ENCODE measurements at places on chromosomes 7 and 10.

DNA sequence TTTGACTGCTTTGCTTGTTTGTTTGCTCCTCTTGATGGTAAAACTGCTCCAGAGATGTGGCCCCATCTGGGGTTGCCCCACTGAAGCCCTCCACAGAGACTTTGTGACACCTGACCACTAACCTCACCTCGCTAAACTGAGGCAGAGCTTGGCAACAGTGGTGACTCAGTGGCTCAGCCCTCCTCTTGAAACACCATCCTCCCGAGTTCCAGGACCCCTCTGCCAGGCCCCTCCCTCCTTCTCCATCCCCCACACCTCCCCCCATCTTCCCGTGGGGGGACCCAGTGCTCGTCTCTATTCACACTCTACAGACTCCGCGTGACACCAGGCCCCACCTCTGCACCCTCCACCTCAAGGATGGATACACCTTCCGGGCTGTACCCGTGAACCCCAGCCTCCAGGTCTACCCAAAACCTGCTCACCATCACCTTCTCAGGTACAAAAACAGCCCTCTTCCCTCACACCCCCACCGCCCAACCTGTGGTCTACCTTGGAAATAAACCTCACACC is 19.0 kb upstream of the RET start:
- DNase-seq: no peak

DNA sequence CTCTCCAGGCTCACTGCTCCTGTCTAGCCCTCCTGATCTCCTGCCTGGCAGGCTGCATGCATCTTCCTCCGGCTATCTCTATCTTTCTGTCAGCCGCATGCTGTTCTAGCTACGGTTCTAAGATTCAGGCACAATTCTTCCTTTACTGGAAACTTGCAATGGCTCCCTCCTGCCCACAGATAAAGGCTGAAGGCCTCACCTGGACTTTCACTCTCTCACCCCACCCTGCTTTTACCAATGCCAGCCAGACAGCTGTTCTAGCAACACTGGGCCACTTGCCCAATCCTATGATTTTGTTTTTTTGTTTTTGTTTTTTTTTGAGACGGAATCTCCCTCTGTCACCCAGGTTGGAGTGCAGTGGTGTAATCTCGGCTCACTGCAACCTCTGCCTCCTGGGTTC is 38.3 kb downstream of the BEND7 start:
- DNase-seq: no peak

DNA sequence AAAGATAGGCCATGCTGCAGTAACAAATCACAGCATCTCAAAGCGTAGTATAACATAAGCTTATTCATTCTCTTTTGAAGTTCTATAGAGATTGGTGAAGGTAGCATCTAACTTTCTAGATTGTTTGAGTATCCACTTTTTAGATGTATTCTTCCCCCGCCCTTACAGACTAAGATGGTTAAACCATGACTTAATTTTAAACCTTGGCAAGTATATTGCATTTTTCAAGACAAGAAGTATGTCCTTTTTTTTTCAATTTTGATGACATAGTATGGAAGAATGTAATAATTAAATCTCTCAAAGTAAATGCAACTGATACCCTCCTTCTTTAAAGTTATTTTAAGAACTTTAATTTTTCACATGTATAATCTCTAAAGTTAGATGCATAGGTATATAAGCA is 190.0 kb downstream of the KCND2 start:
- no peak for DNase-seq

DNA sequence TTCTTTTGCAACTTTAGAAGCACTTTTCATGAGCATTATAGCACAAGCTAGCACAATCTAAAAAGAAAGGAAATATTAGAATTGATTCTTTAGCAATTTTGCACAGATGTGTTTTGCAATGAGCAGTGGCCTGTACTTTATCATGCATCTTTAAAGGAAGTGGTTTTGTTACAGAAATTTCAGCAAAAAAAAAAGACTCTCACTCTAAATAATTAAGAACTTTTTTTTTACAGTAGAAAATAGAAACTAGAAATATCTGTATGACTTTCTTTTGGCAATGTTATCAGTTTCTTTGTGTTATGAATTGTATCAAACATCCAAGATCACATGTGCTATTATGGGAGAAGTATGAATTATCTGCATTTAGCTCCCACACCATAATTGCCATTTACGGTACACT is 195.7 kb upstream of the KLF6 start:
- DNase-seq: peak; percentile 64

- no peak for DNase-seq
Observed at GRCh38 chr7:7911369-7912123, 57.0 kb upstream of the GLCCI1 start.

DNA sequence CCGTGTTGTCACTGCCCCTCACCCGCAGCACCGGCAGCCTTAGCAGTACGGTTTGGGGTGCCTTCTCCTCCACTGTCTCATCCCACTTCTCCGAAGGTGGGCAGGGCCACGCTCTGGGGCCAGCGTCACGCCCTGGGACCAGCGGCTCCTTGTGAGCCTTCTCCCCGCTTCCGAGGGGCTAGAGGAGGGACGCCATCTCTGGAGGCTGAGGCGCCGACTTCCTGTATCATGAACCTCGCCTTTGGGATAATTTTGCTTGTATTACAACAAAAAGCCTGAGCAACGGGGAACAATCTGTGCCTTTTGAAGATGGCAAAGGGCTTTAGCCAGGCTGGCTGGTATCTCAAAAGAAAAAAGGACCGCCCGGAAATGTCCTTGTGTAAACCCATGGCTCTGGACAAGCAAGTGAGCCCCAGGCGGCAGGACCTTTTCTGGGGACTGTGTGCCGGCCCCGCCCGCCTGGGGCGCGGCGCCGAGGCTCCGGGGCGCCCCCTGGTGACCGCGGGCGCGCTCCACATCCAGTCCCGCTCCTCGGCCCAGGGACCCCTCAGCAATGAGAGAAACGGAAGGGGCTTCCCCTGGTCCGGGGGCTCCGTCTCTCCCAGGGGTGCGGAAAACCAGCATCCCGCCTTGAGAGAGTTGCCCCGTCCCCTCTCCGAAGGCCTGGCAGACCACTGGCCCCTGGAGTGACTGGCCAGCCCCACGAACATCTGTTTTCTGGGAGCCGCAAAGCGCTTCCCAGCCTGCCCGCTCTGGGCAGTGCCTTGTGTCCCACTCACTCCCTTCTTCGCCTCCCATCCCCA is 3.8 kb downstream of the DEPP1 start:
- DNase-seq: peak; percentile 53

DNA sequence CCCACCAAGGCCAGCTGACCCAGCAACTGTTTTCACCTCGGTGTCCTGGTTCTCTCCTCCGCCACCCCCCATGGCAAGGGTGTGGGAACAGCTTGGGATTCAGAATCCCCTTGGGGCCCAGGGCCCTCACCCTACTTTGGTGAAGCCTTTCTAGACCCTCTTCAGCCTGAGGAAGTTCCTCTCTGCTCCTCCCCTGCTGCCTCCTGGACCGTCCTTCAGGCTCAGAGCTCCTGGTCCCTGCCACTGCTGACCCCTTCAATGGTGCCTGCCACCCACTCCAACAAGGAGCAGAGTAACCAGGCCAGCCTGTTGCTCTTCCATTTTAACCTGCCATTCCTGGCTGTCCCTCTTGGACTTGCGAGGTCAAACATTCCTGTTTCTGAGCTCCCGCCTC is 72.0 kb upstream of the SMNDC1 start:
- DNase-seq: no peak

- no peak for DNase-seq
Observed at GRCh38 chr10:88721392-88721791, 15.3 kb downstream of the LIPK start.

DNA sequence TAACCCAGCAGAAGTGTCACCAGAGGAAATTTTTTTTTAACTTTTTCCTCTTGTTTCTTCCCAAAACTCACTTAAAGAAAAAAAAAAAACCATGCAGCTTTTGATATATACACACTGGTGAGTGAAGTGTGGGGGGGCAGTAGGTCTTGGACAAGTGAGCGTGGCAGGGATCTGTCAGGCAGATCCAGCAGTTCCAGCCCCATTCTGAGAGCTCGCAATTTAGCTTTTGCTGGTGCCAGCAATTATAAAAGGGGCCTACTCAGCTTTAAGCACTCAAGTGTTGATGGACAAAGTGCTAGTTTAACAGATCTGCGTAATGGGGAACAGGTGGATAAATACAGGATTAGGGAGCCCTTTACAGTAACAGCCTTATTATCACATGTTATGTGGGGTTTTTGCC is 619.2 kb upstream of the GALNT17 start:
- DNase-seq: no peak

DNA sequence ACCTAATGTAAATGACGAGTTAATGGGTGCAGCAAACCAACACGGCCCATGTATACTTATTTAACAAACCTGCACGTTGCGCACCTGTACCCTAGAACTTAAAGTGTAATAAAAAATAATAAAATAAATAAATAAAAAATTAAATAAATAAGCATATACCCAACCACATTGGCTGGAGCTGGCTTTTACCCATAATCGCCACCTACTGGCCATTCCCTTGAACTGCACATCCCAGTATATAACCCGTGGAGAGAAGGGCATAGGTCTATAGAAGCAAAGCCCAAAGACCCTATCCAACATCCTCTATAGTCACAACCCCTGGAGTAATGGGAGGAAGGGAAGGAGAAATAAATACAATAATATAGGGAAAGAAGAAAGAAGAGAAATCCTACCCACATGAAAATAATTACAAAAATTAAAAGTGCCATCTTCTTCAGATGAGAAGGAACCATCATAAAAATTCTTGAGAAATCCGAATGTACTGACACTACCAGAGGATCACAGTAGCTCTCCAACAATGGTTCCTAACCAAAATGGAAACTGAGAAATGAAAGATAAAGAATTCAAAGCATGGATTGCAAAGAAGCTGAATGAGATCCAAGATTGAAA is 65.6 kb downstream of the TWIST1 start:
- DNase-seq: peak; percentile 2

GRCh38 chr10:57338823-57339558 is 928.7 kb downstream of the IPMK start:
- no peak for DNase-seq

- no peak for DNase-seq
Observed at GRCh38 chr10:118171861-118172260, 125.1 kb upstream of the RAB11FIP2 start.

GRCh38 chr10:6208799-6209235 is 6.1 kb downstream of the PFKFB3 start:
- DNase-seq: no peak
